CD4-positive, CD25-positive, alpha-beta regulatory T cell (primary cell): ENCODE measurements at places on chromosomes 12 and 14. TPM values are rescaled to one million over a fixed set of nuclear protein-coding genes. Genes with fewer than 3 reads are reported as not detected.
A peak's percentile ranks its signal among the peaks of the same experiment; 100 is the strongest.

The SLC6A13 gene
- total RNA-seq, result 0.49 TPM

The ATXN3 gene
- total RNA-seq, result 28.5 TPM

The OR10AD1 gene
- not detected for total RNA-seq

The ADCY4 gene
- total RNA-seq, result 10.7 TPM

The WIF1 gene
- total RNA-seq, result not detected

GRCh38 chr12:62256408-62257096 lies 3.7 kb upstream of the USP15 start:
- H3K4me3 ChIP-seq, result peak overlapping the region; percentile 99
- no peaks in the 10 kb centered on the region for H3K27me3 ChIP-seq

- no peak overlapping the region for H3K27ac ChIP-seq
- no peak overlapping the region for H3K4me3 ChIP-seq
- peaks cover 5% of the 10 kb centered on the region for H3K4me1 ChIP-seq
These were observed 48.8 kb upstream of the HIF1A start for GRCh38 chr14:61646366-61647116.

GRCh38 chr14:70886421-70887206 lies 20.6 kb upstream of the PCNX1 start:
- H3K4me1 ChIP-seq, result peaks cover 45% of the 10 kb centered on the region
- H3K4me3 ChIP-seq, result peak overlapping the region; percentile 43

DNA sequence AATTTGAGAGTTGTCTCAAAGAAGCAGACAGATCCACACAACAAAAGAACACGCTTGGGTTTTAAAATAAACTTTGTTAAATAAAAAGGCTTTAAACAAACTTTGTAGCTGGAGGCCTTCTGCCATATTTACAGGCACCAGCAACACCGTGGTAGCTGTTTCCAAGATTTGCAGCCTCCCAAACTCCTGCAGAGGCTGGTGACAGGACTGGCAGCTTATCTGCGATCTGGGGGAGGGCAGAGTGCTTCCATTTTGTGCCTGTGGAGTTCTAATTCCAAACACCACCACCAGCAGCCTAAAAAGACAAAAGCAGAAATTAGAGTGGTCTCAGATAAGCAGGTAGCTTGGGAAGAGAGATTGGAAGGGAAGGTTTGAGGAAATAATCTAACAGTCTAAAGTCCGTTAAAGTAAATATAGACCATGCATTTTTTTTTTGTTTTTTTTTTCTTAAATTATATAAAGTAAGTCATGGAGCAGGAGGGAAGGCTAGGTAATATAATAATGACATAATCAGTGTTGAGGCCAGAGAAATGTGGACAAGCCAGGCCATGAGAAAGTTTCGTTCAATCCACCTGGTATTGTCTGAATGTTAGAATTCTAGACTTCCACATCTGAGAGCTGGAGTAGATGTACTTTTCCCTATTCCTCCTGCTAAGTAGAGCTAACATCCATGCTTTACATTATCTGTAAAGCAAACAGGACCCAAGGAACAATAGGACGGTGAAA lies 69.6 kb upstream of the TMEM132D start:
- no peak overlapping the region for H3K27ac ChIP-seq
- DNase-seq, result no peak
- H3K4me3 ChIP-seq, result no peak overlapping the region
- H3K4me1 ChIP-seq, result no peaks in the 10 kb centered on the region

GRCh38 chr12:57719777-57720605 lies 18.6 kb downstream of the AGAP2 start:
- H3K4me1 ChIP-seq, result no peaks in the 10 kb centered on the region
- H3K4me3 ChIP-seq, result no peak overlapping the region
- H3K36me3 ChIP-seq, result peaks cover 54% of the 10 kb centered on the region
- H3K27ac ChIP-seq, result no peak overlapping the region

DNA sequence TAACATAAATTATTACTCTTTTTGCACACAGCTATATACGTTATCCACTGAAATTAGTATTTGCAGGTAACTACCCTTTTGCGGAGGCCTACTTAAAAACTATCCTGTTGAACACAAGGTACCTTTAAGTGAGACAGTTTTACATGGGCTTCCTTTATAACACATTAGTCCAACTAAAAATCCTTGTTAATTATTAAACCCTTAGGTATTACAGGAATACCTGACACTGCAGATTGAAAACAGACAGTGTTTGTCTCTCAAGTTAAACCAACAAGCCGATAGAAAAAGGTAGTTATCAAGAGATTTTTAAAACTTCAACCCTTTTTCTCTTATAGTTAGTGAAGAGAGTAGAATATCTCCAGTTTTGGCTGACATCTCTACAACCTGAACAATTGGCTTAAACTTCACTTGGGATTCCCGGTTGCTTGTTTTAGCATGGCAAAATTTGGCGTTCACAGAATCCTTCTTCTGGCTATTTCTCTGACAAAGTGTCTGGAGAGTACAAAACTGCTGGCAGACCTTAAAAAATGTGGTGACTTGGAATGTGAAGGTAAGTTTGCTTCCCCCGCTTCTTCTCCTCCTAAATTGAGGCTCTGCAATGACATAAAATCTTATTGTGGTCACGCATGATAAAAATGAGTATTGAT lies at the start of gene MIA2:
TSS of gene MIA2 (plus strand) at position 236 of the 647 bp plus-strand sequence. CDS start at position 436, 200 bp downstream.
- H3K27me3 ChIP-seq, result no peaks in the 10 kb centered on the region
- H3K36me3 ChIP-seq, result no peaks in the 10 kb centered on the region
- H3K4me3 ChIP-seq, result no peak within 1 kb of the TSS

DNA sequence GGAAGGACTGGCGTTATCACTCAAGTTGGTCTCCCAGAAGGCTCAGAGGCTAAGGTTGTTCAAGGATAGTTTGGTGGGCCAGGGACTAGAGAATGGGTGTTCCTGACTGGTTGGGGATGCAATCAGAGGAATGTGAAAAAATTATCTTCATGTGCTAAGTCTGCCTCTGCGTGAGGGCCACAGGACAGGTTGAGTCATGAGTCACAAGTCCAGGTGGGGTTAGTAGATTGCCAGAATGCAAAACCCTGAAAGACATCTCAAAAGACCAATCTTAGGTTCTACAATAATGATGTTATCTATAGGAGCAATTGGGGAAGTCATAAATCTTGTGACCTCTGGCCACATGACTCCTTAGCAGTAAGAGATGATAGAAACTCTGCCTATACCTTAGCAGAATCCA lies 220.1 kb upstream of the EEA1 start:
- peaks cover 2% of the 10 kb centered on the region for H3K27me3 ChIP-seq
- no peaks in the 10 kb centered on the region for H3K36me3 ChIP-seq
- DNase-seq, result no peak
- no peak overlapping the region for H3K4me3 ChIP-seq
- no peaks in the 10 kb centered on the region for H3K4me1 ChIP-seq

DNA sequence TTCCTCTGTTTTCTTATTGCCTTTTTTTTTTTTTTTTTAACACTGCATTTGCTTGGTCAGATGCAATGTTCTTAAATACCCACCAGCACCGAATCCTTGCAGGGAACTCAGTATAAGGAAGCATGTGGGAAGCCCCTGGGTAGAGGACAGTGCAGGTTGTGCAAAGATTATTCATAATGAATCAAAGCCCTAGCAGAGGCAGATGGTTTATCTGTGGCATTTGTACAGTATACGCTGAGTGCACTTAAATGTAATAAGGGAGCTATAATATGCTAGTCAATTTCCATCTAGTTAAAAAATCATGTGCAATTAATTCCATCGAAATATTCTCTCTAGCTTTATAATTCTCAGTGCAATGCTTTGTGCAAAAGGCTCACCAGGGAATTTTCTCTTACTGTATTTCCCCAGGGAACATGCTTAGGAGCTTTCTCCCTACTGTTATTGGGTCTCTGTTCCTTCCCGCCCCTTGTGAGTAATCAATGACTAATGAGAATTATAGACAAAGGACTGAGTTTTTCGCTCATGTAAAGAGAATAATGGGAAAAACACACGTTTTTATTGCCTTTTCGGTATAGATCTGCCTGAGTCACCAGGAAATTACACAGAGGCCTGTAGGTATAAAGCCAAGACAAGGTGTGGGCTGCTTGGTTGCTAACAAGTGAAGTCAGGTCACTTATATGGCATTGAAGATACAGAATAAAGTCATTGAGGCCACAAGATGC lies 1214.3 kb upstream of the TMEM132C start:
- no peaks in the 10 kb centered on the region for H3K4me1 ChIP-seq
- H3K4me3 ChIP-seq, result no peak overlapping the region
- DNase-seq, result no peak
- no peak overlapping the region for H3K27ac ChIP-seq
- H3K27me3 ChIP-seq, result no peaks in the 10 kb centered on the region
- no peaks in the 10 kb centered on the region for H3K36me3 ChIP-seq
